ENCODE measurements at places on chromosomes 11 and 22. TPM values are rescaled to one million over a fixed set of nuclear protein-coding genes. Genes with fewer than 3 reads are reported as not detected.

The CALCA gene
- not detected for total RNA-seq

The NEFH gene
- total RNA-seq, result 0.08 TPM

The FJX1 gene
- 31.1 TPM for total RNA-seq

The NOX4 gene
- total RNA-seq, result not detected

The MS4A12 gene
- not detected for total RNA-seq

The KDM4E gene
- not detected for total RNA-seq

The SCN2B gene
- not detected for total RNA-seq

The ZBTB44 gene
- total RNA-seq, result 66.4 TPM

The ACTN3 gene
- 0.13 TPM for total RNA-seq

The TBCEL gene
- total RNA-seq, result 23.2 TPM

The SYT8 gene
- total RNA-seq, result 3.5 TPM

The FAT3 gene
- total RNA-seq, result 0.33 TPM

The CDCA5 gene
- total RNA-seq, result 92.9 TPM

The KCNQ1 gene
- total RNA-seq, result 1.0 TPM

The SUSD2 gene
- total RNA-seq, result 10.6 TPM

The RNF26 gene
- 69.0 TPM for total RNA-seq

The CST6 gene
- total RNA-seq, result 0.23 TPM

The ACRV1 gene
- total RNA-seq, result 0.26 TPM

The TH gene
- not detected for total RNA-seq

The WNT11 gene
- total RNA-seq, result 1.1 TPM

The SAA1 gene
- 7.9 TPM for total RNA-seq

The ANGPTL5 gene
- total RNA-seq, result not detected

The CLMP gene
- 1.5 TPM for total RNA-seq

The GCAT gene
- 11.2 TPM for total RNA-seq

The PRG3 gene
- not detected for total RNA-seq

The FXYD6 gene
- 0.54 TPM for total RNA-seq

The IRAG1 gene
- total RNA-seq, result 0.21 TPM

The IFT27 gene
- 44.4 TPM for total RNA-seq

The DEFB131B gene
- not detected for total RNA-seq

The PCF11 gene
- 56.6 TPM for total RNA-seq

The EHF gene
- total RNA-seq, result 0.51 TPM

The SPATA19 gene
- not detected for total RNA-seq

The SCGB2A2 gene
- not detected for total RNA-seq

The AMPD3 gene
- total RNA-seq, result 12.5 TPM

The CCDC179 gene
- not detected for total RNA-seq

The SLN gene
- not detected for total RNA-seq
